ENCODE measurements at places on chromosomes 13 and 19.

DNA sequence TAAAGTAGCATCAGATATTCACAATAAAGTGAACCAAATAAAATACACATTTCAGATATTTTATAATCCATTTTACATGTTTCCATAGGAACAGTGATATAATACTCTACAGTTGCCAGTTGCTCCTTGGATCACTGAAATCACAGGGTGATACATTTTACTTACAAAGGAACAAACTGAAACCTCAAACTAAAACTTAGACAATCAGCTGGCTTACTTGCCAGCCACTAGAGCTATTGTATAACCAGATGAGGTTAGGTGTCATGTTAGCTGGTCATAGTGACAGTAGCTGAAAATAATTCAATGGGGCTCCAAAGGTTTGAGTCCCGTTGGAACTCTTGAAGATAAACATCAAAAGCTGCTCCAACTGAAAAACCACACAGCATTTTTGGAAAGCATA lies 274.6 kb downstream of the ITGBL1 start:
- no peak for DNase-seq

DNA sequence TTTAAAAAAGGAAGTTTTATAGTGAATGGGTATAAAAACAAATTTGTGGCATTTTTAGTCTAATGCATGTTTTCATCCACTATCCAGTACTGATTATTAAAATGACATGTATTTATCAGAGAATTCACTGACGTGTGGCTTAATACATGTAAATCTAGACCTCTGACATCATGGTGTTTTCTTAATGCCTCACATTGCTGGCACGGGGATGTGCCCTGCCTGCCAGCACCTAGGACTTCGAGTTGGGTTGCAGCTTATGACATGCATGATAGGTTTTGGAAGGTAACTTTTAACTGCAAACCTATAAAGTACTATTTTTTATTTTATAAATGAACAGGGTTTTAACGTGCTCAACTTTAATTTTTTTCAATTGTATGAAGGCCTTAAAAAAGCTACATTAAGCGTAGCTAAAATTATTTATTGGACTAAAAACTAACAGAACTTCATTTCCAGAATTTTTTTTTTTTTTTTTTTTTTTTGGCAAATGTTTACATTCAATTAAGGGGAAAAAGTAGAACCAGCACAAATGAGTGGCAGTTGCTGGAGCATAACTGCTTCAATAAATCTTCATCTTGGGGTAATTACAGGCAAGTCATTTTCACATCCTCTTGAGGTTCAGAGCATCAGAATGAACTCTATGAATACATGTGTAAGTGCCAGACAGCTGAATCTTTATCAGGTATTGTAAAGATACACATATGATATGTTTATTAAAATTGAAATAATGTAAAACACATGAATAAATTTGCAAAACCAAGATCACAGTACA lies 16.3 kb downstream of the METTL21C start:
- no peak for DNase-seq

DNA sequence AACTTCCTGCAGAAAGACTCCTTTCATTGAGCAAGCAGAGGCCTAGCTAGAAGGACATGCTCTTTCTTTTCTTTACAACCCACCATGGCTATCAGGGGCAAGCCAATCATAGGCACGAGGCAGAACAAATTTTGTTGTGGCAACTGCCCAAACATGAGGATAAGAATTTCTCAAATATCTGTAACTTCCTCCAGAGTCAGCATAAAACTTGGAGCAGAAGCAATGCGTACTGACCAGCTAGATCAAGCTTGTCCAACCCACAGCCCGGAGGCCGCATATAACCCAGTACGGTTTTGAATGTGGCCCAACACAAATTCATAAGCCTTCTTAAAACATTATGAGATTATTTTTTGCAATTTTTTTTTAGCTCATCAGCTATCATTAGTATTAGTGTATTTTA lies 87.0 kb upstream of the SOX21 start:
- DNase-seq = no peak

DNA sequence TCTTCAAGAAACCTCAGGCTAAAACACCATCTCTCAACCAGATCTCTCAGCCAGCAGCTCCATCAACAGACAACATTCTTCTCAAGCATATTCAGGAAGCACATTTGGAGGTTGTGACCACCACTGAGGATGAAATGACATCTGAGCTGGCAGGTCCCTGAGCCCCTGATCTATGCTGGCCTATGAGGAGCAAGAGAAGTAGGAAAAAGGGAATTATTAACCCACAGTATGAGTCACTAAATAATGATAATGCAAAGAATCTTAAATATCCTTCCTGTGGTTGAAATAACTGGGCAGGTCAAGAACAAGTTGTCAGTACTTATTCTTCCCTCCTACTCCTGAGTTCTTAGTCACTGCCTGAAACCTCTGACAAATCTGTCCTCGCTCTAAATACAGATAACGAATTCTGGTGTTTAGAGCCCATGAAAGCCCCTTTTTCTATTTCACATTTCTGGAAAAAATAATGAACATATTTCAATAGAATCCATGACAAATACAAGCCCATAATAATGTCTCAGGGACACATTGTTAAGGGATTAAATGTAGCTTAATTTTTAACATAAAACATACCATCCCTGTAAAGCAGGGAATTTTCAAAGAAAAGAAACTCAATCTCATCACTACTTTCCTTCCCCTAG lies 225.8 kb upstream of the IRS2 start:
- no peak for DNase-seq

DNA sequence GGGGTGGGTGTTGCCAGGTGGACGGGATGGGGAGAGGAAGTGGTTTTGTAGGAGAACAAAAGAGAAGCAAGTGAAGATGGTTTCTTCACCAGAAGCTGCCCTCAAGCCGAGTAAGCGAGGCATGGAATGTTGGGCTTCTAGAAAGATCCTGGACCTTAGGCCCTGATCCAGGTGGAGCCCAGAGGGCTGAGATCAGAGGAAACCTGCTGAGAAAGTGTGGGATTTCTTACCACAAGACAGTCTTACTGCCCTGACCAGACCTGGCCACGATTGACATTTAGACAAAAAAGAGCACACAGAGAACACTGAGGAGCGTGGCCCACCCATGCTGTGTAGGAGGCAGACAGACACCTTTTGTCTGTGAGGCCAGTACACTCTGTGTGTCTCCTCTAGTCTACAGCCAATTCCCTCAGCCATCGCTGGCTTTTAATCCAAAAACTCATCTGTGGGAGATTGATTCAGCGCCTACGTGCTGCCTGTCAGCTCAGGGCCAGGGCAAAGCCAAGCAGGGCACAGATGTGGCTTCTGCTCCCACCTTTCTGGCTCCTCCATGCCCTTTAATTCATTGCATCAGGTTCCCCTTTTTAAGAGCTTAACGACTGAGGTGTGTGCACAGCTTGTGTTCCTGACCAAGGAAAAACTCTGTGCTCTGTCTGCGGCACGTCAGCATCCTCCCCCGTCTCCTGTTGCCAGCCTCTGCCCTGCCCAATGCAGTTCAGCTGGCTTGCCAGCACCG lies 123.3 kb downstream of the AKAP11 start:
- DNase-seq = no peak

- no peak for DNase-seq
These were observed 22.8 kb downstream of the COL4A2 start for GRCh38 chr13:110329798-110330461.

- DNase-seq = no peak
These were observed 545.4 kb downstream of the SUCLA2 start for GRCh38 chr13:47455626-47456025.

GRCh38 chr19:38743394-38744297 lies 628 bp downstream of the CAPN12 start:
- no peak for DNase-seq

- no peak for DNase-seq
These were observed 115.9 kb upstream of the PCDH20 start for GRCh38 chr13:61531383-61532065.

DNA sequence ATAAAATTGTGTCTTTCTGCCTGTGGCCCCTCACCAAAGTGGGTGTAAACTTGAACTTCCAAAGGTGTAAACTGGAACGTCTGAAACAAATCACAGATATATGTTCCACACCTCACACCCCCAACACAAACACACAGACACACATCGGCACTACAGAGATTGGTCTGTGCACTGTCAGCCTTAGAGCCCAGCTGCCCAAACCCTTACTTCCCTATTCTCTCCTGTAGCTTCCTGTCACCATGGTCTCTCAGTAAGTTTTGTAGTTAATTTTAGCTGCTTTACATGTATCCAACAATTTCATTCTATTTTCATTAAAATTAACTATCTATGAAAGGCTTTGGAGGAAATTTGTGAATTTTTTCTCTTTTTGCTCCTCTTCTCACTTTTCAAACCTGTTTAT lies 5.4 kb downstream of the TM9SF2 start:
- DNase-seq = no peak

GRCh38 chr13:47481536-47481935 lies 519.5 kb downstream of the SUCLA2 start:
- DNase-seq = no peak

Data from T-helper 2 cell (primary cell).